ENCODE measurements at places on chromosomes 6 and 20.

- no peak for DNase-seq
These were observed 37.5 kb downstream of the AIG1 start for GRCh38 chr6:143098054-143098671.

- no peak for DNase-seq
These were observed 4.6 kb downstream of the UCKL1 start for GRCh38 chr20:63951398-63952209.

DNA sequence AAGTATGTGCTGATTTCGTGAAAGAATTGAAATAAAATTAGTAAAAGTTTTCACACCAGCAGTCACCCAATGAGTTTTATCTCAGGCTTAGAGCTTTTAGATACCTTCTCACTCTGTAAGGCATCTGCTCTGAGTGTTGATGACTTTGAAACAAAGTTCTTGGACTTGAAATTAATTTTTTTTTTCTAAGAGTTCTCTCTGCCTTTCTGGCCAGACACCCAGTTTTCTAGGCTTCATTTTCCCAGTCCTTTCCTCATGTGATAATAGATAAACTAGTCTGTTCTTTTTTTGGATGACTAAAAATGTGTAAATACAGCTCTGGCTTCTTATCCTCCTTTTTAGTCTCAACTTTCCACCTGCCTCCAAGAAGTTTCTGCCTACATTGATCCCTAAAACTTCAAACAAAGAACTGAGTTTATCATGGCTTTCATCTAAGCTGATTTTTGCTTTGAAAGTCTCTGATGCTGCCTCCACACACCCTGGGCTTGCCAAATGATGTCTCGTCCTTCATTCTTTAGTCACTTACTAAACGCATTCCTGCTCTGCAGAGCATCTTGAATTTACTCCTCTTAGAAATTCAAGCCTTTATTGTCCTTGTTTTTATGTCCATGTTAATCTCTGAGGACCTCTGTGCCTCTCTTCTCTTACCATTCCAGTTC is 32.7 kb downstream of the SLX4IP start:
- DNase-seq, result no peak

- DNase-seq, result no peak
These were observed 15.7 kb upstream of the CST7 start for GRCh38 chr20:24933266-24933908.

DNA sequence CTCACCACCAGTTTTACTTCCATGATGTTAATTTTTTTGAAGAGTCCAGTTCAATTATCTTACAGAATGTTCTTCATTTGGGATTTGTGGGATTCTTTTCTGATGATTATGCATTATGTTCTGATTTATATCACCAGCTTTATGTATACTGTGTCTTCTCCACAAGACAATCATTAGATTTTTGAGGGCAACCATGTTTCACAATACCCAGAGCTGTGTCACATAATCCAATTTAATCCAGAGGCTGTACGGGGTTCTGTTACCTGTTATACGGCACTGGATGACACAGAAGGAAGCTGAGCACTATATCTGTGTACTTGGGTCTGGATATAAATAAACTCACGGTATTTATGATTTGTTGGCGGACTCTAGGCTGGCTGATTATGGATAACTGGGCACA is 41.6 kb upstream of the RPN2 start:
- DNase-seq, result no peak

- DNase-seq, result no peak
These were observed 244.8 kb upstream of the TENT5A start for GRCh38 chr6:81997090-81997926.

- no peak for DNase-seq
These were observed 6.4 kb upstream of the ABHD16B start for GRCh38 chr20:63854766-63855362.

- DNase-seq, result no peak
These were observed 11.8 kb upstream of the TUBB2B start for GRCh38 chr6:3239110-3239830.

DNA sequence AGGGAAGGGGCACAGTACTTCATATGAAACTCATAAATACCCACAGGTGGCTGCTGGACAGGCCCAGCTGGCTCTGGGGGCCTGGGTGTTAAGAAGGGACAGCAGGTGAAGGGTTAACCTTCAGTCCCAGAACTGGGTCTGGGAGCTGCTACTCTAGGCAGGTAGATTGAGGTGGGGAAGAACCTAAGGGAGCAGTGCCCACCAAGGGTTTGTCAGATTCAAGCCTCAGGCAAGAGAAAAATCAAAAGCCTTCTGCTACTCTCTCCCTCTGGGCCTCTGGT is 5.6 kb downstream of the RPL10A start:
- DNase-seq, result no peak

GRCh38 chr6:17224056-17224455 is 57.1 kb upstream of the RBM24 start:
- DNase-seq, result no peak

DNA sequence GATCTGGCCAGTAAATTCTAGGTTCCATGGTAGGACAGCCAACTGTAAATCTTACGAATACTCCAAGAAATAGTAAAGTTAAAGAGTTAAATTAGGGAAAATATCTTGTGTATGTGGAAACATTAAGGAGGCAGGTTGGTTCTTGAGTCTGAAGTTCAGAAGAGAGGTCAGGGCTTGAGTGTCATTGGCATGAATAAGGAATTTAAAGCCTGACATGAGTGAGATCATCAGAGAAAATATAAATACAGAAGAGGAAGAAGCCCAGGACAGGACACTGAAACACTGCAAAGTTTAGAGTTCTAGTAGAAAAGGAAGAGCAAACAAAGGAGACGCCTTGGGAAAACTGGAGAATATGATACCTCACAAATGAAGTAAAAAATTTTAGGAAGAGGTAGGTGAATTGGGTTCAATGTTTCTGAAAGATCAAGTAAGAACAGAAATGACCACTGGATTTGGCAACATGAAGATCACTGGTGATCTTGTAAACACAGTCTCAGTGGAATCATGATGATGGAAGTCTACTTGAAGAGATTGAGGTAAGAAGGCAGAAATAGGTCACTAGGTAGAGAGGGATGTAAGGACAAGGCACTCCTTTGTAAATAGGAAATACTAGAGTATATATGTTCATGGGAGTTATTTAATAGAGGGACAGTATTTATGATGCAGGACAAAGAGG is 41.6 kb upstream of the SYNCRIP start:
- DNase-seq, result no peak

DNA sequence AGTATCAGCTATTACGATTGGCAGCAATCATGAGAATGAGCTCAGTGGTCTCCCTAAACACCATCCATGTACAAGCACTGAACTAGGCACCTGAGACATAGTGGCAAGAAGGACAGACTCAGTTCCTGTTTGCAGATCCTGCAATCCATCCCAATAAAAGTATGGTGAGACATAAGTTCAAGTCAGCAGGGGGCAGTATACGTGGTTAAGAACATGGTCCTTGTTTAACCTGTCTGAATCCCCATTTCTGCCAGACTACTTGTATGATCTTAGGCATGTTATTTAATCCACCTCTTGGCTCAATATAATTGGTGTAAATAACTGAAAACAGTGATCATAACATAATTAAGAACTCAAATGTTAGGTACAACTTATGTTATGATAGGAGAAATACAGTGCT is 33.2 kb upstream of the PNISR start:
- DNase-seq, result no peak

DNA sequence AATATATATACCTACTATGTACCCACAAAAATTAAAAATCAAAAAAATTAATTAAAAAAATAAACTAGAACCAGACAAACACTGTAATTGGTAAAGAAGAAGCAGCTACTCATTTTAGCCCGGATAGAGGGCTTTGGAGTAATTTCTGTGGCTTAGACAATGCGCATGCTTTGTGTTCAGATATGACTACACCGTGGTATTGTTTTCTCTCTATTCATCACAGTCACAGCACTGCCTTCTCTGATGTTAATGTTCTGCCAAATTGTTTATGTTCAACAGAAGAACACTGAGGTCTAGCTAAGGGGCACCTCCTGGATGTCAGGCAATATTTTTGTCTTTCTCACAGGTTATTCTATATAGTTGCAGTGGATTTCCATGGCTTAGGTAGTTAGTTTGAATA is 77.5 kb upstream of the GJE1 start:
- no peak for DNase-seq

DNA sequence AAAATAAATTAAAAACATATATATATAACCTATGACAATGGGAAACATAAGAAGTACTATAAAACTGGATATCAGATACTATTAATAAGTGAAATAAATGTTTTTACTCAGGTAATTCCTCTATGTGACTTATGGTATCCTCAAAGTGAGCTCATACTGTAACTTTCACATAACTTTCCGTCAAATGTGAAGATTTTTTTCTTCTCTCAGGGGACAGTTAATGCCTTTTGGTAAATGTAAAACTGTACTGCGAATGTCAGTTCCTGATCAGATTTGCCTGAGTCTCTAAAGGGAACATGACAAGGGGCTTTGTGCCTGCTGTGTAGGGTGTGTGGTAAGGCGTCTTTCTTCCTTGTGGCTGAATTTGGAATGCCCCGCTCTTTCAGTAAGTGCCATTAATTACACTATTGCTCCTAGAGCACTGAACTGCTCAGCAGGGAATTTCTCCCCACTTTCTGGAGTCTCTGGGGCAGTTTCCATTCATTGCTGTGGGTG is 271.8 kb downstream of the PRL start:
- no peak for DNase-seq

DNA sequence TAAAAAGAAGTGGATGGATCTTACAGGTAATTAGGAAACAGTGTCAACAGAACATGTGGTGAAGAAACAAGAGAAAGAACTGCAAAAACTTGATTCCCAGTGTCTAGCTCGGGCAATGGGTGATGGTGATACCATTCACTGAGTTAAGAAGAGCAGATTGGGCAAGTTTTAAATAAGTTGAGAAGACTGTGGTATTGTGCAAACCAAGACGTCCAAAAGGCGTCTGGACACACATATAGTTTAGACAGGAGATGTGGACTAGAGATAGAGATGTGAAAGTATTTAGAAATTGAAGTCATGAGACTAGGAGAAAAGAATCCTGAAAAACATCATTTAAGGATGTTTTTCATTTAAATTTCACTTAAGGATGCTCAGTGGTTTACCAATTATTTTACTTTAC is 53.9 kb downstream of the CDK19 start:
- no peak for DNase-seq

GRCh38 chr20:23150304-23151007 is 64.3 kb upstream of the CD93 start:
- no peak for DNase-seq

- DNase-seq, result no peak
These were observed 291.2 kb upstream of the ADGRB3 start for GRCh38 chr6:68343901-68344300.

DNA sequence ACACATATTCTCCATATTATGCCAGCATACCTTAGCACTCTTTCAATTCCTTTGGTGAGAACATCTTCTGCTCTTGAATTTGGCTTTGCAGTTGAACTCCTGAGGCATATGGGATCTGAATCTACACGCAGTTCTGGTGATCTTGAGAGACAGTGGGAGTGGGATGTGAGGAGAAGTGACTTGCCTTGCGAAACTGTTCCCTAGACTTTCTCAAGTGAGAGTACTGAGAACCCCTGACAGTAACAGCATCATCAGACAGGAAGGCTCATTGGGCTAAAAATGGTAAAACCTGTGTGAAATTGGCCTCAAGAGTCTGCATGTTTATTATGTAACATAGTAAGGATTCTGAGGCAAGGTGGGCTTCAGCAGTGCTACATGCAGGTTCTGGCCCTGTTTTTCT is 49.1 kb upstream of the CEP85L start:
- no peak for DNase-seq

- no peak for DNase-seq
These were observed 113.5 kb downstream of the SLC22A3 start for GRCh38 chr6:160461641-160462040.

GRCh38 chr6:100479179-100480035 is 14.7 kb upstream of the SIM1 start:
- peak; percentile 22 for DNase-seq

GRCh38 chr6:109714166-109714565 is 23.1 kb downstream of the FIG4 start:
- DNase-seq, result no peak

DNA sequence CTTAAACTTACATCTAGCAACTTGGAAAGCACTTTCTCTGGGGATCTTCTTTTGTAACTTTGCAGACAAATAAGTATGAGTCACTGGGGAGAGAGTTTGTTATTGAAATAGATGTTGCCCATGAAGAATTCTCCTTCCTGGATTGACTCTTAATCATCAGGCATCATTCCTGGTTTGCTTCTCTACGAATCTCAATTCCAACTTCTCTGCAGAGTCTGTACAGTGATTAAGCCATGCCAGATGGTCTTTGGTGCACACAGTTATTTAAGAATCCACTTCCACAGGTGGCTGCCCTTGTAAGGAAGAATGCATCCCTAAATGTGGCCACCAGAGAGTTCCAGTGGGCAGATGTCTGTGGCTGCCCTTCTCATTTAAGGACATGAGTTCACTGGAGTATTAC is 25.7 kb downstream of the MYCT1 start:
- DNase-seq, result no peak

GRCh38 chr20:52411611-52412010 is 220.0 kb upstream of the ZFP64 start:
- DNase-seq, result no peak

GRCh38 chr6:143405373-143406154 is 44.9 kb downstream of the ADAT2 start:
- DNase-seq, result no peak

GRCh38 chr6:166204852-166205650 is 37.4 kb upstream of the TBXT start:
- DNase-seq, result no peak

DNA sequence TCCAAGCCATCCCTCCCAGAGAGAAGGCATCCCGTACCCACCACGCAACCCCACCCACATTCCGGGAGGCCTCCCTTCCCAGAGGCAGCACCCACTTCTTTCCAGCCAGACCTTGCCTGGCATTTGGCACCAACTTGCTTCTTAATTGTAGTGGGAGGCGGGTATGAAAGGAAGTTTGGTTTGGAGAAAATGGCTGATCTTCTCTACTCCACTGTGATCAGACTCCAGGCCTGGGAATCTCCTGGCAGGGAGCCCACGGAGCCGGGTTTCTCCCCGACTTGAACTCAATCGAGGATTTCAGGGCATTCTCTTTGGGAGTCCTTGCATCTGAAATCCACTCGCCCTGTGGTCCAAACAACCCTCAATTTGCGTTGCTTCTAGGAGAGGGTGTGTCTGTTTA is 107.1 kb downstream of the ZDHHC14 start:
- no peak for DNase-seq

GRCh38 chr6:144279484-144280150 is 5.5 kb upstream of the UTRN start:
- no peak for DNase-seq
